ENCODE measurements at places on chromosomes 7 and 10. TPM values are rescaled to one million over a fixed set of nuclear protein-coding genes. Genes with fewer than 3 reads are reported as not detected.

DNA sequence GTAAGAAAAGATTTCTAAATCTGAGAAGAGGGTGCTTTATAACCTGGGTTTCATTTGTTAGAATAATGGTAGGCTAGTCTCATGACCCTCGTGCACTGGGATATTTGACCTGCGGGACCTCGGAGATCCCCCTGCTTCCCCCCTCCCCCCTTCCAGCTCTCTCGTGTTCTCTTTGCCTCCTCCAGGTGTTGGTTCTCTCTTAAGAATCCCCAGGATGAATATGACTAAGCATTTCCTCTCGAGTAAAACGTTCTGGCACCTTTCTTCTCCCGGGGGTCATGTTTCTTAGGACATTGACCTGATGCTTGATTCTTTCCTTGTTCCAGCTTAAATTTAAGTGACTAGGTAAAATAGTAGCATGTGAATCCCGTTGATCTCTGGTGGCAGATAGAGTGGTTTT is 71.2 kb downstream of the SHH start:
- DNase-seq = no peak

DNA sequence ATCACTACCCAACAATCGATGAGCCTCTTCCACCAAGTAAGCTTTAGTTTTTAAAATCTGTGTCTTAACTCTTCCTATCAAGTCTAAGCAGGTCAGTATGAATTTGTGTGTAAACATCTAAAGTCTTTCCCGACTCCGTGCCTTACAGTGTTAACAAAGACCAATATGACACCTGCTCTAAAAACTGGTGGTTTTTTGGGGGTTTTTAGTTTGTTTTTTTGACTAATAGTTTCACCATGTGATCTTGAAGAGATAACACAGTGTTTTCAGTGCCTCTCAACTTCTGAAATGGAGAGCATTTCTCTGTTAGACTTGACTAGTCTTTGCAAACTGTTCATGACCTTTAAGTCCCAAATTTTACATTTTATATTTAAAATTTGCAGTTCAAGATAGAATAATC is 132.0 kb upstream of the STK17A start:
- no peak for DNase-seq

GRCh38 chr10:42878134-42878820 is 95.7 kb downstream of the BMS1 start:
- no peak for DNase-seq

DNA sequence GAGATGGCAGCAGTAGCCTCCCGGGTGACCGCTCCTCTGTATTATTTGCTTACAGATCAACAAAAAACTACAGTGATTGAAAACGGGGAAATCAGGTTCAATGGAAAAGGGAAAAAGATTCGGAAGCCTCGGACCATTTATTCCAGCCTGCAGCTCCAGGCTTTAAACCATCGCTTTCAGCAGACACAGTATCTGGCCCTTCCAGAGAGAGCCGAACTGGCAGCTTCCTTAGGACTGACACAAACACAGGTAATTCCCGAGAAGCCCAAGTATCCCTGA is 2.2 kb downstream of the DLX6 start:
- no peak for DNase-seq

DNA sequence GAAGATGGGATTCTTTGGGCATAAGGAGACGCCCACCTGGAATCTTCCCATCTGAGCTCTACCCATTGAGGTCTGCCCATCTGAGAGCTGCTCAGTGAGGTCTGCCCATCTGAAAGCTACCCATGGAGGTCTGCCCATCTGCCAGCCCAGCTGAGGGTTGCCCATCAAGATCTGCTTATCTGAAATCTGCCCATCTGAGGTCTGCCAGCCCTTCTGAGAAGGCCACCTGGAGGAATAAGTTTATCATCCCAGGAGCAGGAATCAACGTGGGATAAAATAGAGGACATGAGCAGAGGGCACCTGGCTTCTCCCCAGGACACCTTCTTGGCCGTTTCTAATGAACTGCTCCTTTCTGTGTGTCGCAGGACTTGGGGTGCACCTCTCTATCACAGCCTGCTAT is 35.3 kb upstream of the PDZD8 start:
- no peak for DNase-seq

- DNase-seq = peak; percentile 82
These were observed 22.2 kb downstream of the TYW1B start for GRCh38 chr7:72805526-72806494.

DNA sequence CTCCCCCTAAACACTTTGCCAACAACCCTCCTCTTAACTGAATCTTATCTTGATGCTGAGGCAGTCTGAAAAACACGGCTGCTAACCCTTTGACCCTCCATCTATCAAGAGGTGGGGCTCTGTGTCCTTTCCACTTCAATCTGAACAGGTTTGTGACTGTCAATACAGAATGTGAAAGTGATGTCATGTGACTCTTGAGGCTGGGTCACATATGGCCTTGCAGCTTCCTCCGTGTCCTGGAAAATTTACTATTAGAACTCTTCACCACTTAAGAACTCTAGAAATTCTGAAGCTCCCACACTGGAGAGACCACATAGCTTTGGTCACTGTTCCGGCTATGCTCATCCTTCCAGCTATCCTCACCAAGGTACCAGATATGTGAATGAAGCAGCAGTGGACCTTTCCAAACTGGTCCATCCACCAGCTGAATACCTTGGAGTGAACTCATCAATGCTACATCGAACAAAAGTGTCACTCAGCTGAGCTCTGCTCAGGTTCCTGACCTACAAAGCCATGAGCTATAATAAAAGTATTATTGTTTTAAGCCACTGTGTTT is 30.7 kb upstream of the ASAH2 start:
- no peak for DNase-seq

- peak; percentile 44 for DNase-seq
These were observed 170.4 kb downstream of the TAX1BP1 start for GRCh38 chr7:27910326-27910725.

DNA sequence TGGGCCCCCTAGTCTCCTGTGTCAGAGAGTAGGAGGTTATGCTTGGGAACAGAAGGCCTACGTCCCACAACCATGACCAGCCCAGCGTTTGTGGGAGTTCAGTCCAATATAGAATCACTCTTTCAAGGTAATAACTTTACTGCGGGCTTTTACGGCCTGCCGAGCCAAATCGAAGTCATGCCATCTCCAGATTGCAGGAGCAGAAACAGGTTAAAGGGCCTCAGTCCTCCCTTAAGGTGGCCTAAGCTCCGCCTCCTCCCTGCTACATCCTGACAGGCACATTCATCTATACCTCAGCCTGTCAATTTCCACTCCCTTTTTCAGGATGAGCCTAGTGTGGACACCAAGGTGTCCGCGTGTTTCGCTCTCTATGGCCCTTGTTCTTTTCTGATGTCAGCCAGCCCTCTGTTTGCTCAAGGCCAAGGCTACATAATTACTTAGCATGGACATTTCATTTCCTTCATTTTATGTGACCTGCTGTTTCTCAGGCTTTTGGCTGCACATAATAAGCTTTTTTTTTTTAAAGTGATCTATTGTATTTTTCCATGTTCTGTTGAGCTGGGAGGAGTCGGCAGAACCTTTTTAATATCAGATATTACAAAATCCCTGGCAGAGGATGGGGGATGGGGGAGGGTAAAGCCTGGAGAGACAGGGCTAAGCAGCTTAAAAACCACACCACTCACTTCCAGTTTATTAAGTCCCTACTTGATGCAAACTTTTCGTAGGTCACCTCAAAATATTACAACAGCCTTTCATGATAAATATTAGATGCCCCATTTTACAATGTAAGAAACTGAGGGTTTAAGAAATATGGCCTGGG is 84.6 kb downstream of the CACNB2 start:
- DNase-seq = no peak

DNA sequence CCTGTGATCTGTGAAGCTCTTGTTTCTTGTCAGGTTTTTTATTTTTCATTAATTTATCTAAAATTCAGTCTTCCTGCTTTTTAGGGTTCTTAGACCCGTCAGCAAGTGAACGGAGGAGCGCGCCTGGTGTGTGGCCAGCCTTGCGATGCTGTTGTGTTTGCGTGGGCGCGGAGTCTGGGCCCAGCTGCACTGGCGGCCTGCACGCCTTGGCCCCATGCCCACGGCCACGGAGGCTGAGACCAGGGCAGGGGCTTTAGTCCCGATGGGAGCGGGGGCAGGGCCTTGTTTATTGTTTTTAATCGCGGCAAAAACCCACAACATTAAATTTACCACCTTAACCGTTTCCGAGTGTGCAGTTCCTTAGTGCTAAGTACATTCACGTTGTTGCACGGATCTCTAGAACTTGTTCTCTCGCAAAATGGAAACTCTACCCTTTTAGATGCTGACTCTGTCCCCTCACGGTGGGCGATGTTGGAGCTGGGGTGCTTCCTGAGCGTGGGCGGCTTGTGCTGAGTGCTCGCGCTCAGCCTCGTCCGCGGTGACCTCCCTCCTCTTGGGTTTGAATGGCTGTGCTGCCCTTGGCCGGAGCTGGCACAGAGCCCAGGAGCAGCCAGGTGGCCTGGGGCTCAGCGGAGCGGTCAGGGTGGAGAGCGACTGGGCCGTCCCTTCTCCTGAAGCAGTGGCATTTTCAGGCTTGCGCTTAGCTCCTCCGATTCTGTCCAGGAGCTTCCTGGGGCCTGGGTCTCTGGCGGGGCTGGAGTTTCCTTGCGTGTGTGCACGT is 69.1 kb downstream of the INPP5A start:
- DNase-seq = peak; percentile 49

DNA sequence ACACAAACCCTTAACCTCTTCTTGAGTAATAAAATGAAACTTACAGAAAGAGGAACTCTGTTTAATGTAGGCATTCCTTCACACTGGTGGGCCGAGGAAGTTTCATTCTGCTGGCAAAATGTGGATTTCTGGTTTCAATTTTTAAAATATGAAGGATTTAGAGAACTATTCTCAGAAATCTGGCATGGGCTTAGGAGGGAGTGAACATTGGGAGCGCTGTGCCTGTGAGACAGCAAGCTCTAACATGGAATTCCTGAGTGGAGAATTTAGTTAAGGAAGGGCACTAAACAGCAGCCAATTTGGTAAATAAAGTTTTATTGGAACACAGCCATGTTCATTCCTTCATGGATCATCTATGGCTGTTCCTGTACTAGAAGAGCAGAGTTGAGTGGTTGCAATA is 751.8 kb upstream of the IGFBP3 start:
- DNase-seq = no peak

DNA sequence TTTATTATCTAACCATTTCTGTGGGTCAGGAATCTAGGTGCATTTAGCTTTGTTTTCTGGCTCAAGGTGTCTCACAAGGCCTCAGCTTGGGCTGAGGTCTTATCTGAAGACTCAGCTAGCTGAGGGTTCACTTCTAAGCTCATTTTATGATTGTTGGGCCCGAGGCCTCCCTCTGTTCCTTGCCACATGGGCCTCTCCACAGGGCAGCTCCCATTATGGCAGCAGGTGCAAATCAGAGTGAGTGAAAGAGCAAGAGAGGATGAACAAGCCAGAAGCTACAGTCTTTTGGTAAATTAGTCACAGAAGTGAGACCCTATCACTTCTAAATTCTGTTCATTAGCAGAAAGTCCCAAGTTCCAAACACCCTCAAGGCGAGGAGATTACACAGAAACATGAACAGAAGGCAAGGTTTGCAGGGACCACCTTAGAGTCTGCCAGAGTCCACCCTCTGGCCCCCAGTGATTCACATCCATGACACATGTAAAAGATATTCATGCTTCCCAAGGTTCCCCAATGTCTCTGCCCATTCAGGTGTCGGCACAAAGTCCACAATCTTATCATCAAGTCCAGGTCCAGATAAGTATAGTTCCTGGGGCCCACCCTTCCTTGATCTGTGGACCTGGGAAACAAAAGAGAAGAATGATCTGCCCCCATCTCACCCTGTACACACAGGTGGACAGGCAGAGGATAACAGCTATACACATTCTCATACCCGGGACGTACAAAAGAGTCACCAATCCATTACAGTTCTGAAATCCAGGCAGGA is 23.7 kb downstream of the FIGNL1 start:
- DNase-seq = no peak

- DNase-seq = no peak
These were observed 83.9 kb upstream of the UNC5B start for GRCh38 chr10:71128311-71128980.

DNA sequence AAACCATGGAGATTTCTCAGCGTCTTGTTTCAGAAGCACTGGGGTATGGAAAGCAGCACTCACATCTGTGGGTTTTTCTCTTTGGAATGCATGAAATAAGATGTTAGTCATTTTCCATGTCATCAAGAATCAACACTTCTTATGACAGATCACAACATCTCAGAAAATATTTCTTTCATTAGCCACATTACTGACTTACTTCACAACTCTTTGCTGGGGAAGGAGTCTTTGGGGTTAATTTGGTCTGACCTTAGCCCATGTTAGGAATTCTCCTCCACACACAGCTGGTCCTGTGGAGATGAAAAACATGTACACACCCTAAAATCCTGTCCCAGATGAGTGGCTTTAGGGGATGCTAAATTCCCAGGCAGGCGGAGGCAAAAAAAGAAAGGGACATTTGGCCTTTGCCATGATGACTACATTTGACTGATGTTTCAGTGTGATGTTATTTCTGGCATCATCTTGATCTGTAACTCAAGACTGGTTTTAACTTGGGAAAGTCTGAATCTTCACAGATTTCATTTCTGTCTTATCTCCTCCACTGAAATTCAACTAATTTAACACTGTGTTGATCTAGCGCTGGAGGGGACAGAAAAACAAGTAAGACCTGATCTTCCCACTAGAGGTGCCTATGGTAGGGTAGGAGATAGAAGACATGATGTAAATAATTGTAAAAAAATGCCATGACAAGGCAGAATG is 363.2 kb downstream of the PRPF18 start:
- DNase-seq = peak; percentile 91

- peak; percentile 92 for DNase-seq
These were observed 37.1 kb downstream of the CCDC71L start for GRCh38 chr7:106623853-106624252.

DNA sequence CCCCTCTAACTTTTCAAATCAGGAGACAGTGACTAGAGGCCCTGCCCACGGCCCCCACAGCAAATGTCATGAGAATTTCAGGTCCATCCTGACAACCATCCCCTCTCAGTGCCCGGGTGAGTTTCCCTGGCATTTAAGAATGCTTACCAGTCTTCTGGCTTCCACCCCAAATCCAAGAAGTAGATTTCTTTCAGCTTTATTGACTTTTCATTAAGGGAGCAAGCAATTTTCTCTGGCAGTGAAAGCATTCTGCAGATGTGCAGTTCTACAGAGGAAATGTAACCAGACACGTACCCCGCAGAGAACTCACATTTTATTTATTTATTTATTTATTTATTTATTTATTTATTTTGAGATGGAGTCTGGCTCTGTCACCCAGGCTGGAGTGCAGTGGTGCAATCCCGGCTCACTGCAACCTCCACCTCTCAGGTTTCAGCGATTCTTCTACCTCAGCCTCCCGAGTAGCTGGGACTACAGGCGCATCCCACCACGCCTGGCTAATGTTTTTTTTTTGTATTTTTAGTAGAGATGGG is 120.9 kb upstream of the KCTD7 start:
- DNase-seq = no peak

GRCh38 chr7:158973440-158973839 is 117.1 kb downstream of the DYNC2I1 start:
- no peak for DNase-seq

- no peak for DNase-seq
These were observed 266.8 kb downstream of the CELF2 start for GRCh38 chr10:11284291-11285085.

Gene CLRN3
- total RNA-seq = not detected

Gene APBB1IP
- total RNA-seq = not detected

Gene TNS3
- 64.3 TPM for total RNA-seq

Gene SEMA3D
- 10.8 TPM for total RNA-seq

Gene MYH16
- total RNA-seq = 0.18 TPM

Gene FLNC
- total RNA-seq = 116 TPM

Gene HOXA3
- 0.90 TPM for total RNA-seq

Gene CH25H
- total RNA-seq = not detected

Gene PDZD7
- total RNA-seq = 0.83 TPM

Gene ARL3
- total RNA-seq = 11.7 TPM

Gene UPK3B
- total RNA-seq = not detected

Gene TAC1
- total RNA-seq = not detected

Gene CHCHD3
- total RNA-seq = 122 TPM

Gene SLC39A12
- total RNA-seq = not detected

Gene BTBD16
- not detected for total RNA-seq
